ENCODE measurements at places on chromosomes 7 and 10. TPM values are rescaled to one million over a fixed set of nuclear protein-coding genes. Genes with fewer than 3 reads are reported as not detected.

DNA sequence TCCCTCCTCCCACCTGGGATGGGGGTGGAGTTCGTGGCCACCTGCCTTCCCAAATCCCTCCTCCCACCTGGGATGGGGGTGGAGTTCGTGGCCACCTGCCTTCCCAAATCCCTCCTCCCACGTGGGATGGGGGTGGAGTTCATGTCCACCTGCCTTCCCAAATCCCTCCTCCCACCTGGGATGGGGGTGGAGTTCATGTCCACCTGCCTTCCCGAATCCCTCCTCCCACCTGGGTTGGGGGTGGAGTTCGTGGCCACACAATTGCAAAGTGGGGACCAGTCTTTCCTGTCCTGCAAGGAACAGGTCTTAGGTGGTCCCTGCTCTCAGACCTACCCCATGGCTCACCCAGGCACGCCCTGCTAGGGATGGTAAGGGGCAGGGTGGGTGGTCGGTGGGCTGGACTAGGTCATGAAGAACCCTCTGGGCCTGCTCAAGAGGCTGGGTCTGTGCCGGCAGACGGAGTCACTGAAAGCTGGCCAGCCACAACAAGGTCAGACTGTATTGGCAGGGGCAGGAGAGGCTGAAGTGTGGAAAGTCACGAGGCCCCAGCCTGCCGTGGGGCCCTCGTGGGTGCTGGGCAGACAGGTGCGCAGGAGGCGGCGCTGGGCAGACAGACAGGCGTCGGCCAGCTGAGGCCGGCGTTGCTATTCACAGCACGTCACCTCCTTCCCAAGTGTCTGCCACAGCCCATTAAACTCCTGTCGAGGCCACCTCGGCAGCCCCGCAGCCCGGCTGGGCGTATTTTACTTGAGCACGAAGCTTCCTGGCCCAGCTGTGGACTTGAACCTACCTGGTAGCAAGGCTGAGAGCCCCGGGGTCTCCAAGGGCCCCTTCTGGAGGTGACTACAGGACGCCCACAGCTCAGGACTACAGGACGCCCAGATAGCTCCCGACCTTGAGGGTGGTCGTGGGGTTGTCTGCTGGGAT lies 4.1 kb downstream of the KNDC1 start:
- no peak for DNase-seq

Gene TBL2
- total RNA-seq: 50.3 TPM

- peak; percentile 26 for DNase-seq
Observed at GRCh38 chr7:155584763-155585531, 38.6 kb upstream of the CNPY1 start.

- DNase-seq: no peak
Observed at GRCh38 chr7:83271212-83272099, 108.8 kb upstream of the PCLO start.
